ENCODE measurements at places on chromosomes 1 and 21.

- DNase-seq, result no peak
Observed at GRCh38 chr1:238537641-238538040, 646.9 kb upstream of the ZP4 start.

GRCh38 chr1:58824753-58825389 lies 41.0 kb upstream of the JUN start:
- DNase-seq, result no peak

DNA sequence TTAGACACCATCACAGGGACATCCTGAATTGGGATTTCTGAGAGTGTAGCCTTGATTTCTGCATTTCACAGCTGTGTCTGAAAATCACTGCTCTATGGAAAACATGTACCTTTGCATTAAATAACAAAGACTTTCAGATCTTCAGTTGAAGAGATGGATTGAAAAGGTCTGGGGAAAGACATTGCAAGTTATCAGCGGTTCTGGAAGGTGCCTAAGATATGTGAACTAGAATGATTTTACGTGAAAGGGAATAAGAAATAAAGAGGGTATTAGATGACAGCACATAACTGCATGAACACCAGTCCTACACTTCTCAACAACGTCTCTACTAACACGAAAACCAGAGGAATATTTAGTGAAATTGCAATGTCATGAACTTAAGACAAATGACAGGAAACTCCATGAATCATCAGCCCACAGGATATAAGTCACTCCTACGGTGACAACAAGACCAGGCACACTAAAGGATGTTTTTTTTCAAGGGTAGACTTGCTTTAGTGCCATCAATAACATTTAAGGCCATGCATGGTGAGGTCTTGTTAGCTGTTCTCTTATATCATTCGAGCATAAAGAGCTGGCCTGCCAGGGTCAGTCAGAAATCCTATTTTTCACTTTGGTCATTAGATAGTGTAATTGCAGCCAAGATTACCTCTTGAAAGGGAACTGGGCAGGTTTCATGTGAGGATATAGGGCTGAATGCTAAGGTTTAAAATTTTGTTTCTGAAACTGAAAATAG lies 283.1 kb downstream of the GRIK1 start:
- peak; percentile 60 for DNase-seq

GRCh38 chr1:209387969-209388329 lies 195.6 kb upstream of the CAMK1G start:
- DNase-seq, result peak; percentile 55

- DNase-seq, result peak; percentile 28
Observed at GRCh38 chr1:77143529-77144121, 75.6 kb downstream of the PIGK start.

DNA sequence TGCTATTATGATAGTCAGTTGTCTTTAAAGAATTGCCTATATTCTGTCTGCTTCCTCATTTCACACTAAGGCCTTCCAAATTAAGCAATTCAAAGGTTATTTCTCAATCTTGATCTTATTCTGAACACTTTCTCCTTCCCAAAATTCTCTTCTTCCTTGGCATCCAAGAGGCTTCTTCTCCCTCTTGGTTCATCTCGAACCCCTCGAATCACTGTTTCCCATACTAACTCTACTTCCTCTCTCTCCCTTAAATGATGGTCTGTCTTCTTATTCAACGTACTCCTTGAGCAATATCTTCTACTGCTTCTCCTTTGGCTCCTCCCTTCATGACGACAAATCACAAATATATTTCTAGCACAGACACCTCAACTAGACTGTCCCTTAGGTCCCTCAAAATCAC lies 4.5 kb downstream of the COPA start:
- no peak for DNase-seq

GRCh38 chr1:175536369-175536768 lies 207.0 kb downstream of the TNR start:
- DNase-seq, result no peak

DNA sequence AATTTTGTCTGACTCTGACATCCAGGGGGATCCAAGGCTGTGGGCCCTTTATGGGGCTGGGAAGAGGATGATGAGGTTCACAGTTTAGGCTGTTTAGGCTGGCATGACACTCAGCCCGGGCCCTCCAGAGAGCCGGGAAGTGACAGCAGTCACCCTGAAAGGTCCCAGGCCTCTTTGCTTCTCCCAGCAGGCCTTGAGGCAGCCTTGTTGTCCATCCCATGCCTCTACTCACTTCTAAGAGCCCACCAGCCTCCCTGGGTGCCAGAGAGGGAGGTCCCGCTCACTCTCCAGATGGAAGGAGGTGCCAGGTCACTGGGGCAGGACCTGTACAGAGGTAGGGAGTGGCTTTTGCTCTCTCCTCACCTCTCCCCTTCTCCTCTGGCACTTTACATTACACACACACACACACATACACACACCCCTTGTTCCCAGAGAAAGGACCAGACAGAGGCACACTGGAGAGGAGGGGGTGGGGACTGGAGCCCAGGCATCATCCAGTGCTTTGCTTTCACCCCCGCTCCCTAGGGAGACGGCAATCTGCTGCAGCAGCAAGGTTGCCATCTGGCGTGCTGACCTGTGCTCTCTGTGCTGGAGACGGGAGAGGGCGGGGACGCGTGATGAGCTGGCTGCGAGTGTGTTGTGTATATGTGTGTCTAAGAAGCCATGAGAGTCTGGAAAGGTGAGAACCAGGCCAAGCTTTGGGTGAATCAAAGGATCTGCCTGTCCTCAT lies 4.6 kb downstream of the KLHDC8A start:
- DNase-seq, result peak; percentile 71

DNA sequence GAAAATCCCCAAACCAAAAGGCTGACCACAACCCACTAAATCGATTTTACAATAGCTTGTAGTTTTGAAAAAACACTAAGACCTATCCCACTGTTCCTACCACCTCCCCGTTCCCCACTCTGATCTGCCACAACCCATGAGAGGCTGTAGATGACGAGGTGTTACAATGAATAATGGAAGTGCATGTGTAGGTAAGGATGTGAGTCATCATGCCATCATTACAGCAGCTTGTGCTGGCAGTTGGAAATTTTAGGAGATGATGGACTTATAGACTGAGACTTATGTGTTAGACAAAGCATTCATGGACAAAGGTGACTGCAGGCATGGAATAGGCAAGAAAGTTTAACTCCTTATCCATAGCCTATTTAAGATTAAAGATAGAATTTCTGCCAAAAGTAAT lies 184.7 kb upstream of the CACYBP start:
- peak; percentile 12 for DNase-seq

GRCh38 chr1:1893997-1894353 lies 3.1 kb upstream of the GNB1 start:
- DNase-seq, result no peak

DNA sequence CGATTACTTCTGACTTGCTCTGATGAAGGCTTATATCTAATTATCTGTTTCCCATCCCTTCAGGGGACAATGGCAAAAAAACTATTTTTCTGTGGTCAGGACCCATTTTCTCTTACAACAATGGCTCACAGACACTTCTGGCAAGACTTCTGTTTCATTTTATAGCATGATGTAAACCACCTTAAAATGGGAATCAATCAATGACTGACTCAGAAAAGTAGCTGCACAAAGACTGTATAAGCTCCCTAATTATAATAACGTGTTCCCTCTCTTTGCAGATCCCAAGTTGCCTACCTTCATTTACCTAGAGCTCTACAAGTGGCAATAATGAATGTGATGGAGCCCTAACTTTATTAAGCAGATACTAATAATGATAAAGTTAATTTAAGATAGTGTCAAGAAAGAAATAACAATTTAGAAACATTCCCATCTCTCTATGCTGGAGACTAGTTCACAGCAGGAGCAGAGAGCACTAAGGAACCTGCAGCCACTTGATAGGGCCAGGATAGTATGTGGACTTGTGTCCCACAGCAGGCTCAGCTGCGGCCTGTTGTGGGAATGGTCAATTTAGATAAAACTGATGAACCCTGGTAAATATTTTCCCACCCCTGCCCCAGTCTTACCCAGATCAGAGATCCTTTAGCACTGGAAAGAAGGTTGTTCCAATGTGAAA lies 538 bp downstream of the GBP2 start:
- DNase-seq, result peak; percentile 15
